ENCODE measurements at places on chromosomes 4 and X. TPM values are rescaled to one million over a fixed set of nuclear protein-coding genes. Genes with fewer than 3 reads are reported as not detected.

F9 gene
- not detected for polyA plus RNA-seq

INTU gene
- polyA plus RNA-seq = 1.5 TPM

DYNLT3 gene
- polyA plus RNA-seq = 27.3 TPM

MTNR1A gene
- 0.17 TPM for polyA plus RNA-seq

USP17L15 gene
- not detected for polyA plus RNA-seq

SYAP1 gene
- 20.6 TPM for polyA plus RNA-seq

UNC5C gene
- not detected for polyA plus RNA-seq

FDCSP gene
- polyA plus RNA-seq = not detected

RHOXF2 gene
- polyA plus RNA-seq = not detected

IGSF1 gene
- polyA plus RNA-seq = 0.50 TPM

BEX5 gene
- not detected for polyA plus RNA-seq
